Right forelimb (tissue), 1 donor: ENCODE measurements at places on chromosomes 4 and X.

GRCh38 chr4:20194123-20195013 lies 57.3 kb upstream of the SLIT2 start:
- DNase-seq = no peak

DNA sequence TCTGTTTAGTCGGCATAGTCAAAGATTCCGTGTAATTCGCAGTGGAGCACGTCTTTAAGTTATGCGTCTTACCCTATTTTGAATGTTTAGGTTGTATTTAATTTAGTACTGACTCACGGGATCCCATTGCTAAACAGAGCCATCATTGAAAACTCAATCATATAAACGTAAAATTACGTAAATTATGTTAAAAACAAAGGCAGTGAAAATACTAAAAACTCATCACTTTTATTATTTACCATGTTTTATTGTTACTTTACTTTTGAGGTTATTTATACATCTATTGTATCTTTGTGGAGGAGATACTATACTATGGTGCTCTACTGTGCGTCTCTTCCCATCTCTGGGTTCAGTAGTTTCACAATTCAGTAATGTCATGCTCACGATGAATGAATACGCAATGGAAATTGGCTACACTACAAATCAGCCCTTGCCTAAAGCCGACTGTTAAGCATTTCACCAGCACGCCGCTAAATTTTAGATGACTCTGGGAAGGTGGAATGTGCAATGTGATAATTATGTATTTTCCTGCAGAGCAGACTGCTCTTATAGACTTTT lies 944 bp downstream of the FUNDC2 start:
- no peak for DNase-seq

GRCh38 chr4:101678180-101678579 lies 112.3 kb upstream of the BANK1 start:
- DNase-seq = no peak

GRCh38 chr4:172392741-172393140 lies 579.5 kb downstream of the GALNTL6 start:
- no peak for DNase-seq

- DNase-seq = no peak
These were observed 110.1 kb downstream of the USP46 start for GRCh38 chr4:52548818-52549570.

GRCh38 chr4:108030332-108030731 lies 40.6 kb downstream of the HADH start:
- DNase-seq = peak; percentile 67

- no peak for DNase-seq
These were observed 32.1 kb upstream of the CPLX1 start for GRCh38 chr4:858041-858481.
